HCT116 (cell line): ENCODE measurements at places on chromosomes 6 and 20.

GRCh38 chr20:45432294-45432693 lies 16.4 kb downstream of the PIGT start:
- no peak for DNase-seq

DNA sequence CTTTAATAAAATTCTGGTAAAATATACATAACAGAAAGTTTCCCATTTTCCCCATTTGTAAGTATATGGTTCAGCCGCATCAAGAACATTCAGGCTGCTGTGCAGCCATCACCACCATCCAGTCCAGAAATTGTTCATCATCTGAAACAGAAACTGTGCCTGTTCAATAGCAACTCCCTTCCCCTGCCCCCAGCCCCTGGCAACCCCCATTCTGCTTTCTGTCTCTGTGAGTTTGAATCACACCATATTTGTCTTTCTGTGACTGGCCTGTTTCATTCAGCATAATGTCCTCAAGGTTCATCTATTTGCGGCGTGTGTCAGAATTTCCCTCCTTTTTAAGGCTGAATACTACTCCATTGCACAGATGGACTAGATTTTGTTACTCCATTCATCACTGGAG lies 19.1 kb downstream of the VSTM2L start:
- DNase-seq, result no peak

DNA sequence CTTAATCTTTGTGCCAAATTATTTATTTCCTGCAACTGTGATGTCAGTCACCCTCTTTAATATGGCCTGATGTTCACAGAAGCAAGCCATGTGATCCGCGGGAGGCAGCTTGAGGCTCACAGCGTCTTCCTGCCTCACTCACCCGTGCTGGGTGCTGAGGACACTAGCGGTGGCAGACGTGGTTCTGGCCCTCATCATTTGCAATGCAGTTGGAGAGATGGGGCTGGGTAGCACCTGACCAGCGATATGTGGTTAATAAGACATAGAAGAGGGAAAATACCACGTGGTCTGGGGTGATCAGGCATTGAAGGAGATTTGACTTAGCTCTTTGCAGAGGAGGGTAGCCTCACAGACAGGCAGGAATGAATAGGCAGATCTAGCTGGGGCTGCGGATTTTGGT lies 264.7 kb downstream of the TMEM242 start:
- no peak for DNase-seq

DNA sequence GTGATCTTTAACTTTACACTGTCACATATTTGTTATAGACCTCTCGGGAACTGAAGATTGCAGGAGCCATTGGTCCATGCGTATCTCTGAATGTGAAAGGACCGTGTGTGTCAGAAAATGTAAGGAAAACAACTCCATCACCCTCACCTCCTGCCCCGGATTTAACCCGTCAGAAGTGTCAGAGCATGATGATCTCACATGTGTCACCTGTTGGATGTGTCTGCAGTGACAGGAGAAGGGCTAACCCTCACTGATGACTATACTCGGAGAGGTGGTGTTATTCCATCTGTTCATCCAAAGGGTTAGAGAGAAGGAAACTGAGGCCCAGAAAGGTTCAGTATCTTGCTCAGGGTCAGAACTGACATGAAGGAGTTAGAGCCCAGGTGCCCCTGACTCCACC lies 24.9 kb downstream of the SEC23B start:
- no peak for DNase-seq

DNA sequence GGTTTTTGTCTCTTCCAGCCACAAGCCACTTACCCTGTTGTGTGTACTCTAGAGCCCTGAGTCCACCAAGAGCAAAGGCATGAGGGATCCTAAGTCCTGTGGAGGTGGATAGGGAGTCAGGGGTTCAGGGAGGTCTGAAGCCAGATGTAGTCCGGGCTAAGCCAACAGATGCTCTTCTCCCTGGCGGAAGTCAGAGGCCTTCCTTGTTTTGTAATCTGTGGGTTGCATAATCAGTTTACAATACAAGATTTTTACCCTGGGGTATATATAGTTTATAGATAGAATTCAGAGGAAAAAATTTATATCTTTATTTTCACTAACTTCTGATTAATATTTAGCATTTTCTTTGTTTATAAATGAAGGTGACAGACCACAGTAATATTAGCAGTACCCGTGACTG lies 9.2 kb downstream of the LAMP5 start:
- no peak for DNase-seq

DNA sequence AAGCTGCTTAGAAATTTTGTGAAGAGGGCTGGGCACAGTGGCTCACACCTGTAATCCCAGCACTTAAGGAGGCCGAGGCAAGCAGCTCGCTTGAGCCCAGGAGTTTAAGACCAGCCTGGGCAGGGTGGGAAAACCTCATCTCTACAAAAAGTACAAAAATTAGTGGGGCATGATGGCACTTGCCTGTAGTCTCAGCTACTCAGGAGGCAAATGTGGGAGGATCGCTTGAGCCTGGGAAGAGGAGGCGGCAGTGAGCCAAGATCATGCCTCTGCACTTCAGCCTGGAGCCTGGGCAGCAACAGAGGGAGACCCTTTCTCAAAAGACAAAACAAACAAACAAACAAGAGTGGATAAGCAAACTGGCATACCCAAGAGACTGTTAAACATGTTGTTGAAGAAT lies 308.3 kb upstream of the ADGRB3 start:
- DNase-seq, result no peak

DNA sequence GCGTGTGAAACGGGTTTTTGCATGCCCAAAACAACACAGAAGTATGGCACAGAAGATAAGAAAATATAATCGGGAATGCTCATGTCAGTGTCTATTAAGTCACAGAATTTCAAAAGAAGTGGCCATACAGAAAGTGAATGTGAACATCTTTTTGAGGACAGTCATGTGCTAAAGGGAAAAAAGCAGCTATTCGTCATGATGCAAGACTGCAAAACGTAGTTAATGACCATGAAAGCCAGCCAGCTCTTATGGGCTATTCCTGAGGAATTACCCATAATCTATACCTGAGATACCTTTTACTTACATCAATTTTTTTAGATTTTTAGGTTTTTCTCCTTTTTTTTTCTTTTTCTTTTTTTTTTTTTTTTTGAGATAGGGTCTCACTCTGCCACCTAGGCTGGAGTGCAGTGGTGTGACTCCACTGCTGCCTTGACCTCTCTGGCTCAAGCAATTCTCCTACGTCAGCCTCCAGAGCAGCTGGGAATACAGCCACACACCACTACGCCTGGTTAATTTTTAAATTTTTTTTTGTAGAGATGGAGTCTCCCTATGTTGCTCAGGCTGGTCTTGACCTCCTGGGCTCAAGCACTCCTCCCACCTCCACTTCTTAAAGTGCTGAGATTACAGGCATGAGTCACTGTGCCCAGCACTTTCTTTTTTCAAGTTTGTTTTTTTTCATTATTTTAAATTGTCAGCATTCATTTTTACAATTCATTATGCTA lies 18.1 kb upstream of the ZBP1 start:
- DNase-seq, result no peak

DNA sequence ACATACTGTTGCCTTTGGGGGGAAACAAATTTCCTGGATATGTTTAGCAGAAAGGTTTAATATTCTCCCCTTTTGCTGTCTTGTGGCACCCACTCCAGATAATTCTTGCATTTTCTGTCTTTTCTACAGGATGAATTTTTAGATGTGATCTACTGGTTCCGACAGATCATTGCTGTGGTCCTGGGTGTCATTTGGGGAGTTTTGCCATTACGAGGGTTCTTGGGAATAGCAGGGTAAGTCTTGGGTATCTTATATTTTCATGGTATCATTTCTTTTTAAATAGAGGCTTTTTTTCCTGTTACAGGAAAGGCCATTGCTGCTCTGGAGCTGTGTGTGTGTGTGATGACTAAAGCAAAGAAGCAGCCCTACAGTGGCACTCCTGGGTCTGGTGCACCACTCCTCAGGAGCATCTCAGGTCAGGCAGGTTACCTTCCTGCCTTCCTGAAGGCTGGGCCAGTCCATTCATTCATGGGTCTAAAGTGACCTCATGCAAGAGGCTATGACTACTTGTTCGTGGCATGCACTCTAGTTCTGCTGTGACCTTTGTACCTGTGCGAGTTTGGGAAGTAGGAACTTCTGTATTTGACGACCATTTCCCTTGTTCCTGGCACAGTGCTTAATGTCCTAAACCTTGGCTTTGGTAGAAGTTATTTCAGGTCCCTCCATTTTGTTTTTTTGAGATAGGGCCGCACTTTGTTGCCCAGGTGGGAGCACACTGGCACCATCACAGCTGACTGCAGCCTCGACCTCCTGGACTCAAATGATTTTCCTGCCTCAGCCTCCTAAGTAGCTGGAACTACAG lies 2.2 kb downstream of the RAB5IF start:
- DNase-seq, result no peak

GRCh38 chr20:14741616-14742015 lies 404.2 kb upstream of the FLRT3 start:
- DNase-seq, result no peak

DNA sequence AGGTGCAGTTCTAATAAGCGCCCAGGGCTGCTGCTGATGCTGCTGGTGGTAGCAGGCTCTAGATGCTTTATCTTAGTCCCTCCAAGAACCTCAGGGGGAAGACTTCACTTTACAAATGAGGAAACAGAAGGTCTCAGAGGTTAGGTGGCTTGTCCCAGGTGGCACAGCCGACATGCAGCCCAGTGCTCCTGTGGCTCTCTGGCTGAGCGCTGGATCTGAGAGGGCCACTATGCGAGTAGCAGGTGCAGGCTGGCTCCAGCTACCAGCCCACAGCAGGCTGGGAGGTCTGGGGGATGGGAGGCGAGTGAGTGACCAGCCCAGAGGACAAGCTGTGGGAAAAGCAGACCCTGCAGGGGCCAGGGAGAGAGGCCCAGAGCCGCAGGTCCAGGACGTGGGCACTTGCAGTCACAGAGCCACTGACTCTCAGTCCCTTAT lies 90.9 kb downstream of the PRND start:
- DNase-seq, result no peak
